ENCODE measurements at places on chromosomes 12 and 14. TPM values are rescaled to one million over a fixed set of nuclear protein-coding genes. Genes with fewer than 3 reads are reported as not detected.

The CLEC4D gene
- total RNA-seq = under 0.01 TPM

The KERA gene
- total RNA-seq = 1.2 TPM

DNA sequence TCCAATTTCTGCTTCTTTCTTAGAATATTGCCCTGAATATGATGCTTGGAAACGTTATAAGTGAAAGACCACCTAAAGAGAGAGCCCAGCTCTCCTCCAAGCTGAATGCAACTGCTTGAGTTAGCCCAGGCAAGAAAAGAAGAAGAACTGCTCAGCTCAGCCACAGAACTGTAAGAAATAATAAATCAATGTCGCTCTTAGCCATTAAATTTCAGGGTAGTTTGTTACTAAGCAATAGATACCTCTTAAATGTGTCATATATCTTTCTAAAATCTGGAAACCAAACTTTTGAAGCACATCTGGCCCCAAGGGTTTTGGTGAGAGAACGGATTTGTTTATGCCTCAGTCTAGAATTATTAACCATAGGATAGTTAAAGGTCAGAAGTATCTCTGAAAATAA, 50.4 kb downstream of the SLC6A15 start:
- DNase-seq = no peak

DNA sequence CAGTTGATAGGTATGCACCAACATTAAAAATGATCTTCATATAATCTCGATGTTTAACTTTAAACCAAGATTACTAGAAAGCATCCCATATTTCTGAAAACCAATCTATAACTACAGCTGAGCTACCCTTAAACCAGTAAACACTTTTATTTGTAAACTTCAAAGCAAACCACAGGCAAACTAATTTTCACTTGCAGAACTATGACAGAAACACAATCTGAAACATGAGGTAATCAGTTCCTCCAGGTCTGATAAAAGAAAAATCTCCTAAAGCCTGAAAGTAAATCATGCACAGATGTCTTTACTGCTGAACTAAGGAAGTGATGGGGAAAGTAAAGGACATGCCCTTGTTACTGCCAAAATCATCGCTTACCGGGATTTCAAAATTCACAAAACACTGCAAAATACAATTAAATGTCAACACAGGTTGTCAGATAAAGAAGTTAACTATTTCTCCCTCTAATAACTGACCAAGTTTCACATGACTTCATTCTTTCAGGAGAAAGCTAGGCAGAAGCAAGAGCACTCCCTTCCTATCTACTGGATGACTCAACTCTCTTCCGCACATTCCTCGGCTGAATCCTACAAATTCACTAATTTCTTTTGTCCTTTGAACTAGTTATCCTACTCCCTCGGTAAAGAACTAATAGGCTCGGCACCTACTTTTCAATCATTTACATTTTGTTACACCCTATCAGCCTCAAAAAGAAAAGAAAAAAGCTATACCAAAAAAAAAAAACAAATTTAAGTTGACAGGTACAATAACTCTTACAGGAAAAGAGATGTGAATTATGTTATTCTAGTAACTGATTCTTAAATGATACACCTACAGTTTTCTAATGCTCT, 1.4 kb downstream of the EEA1 start:
- DNase-seq = no peak

GRCh38 chr12:3920351-3921150, 47.4 kb upstream of the PARP11 start:
- no peak for DNase-seq

The UBR7 gene
- 40.8 TPM for total RNA-seq

The KCNC2 gene
- 22.4 TPM for total RNA-seq

GRCh38 chr12:120821878-120822277, 82.3 kb downstream of the SPPL3 start:
- no peak for DNase-seq

DNA sequence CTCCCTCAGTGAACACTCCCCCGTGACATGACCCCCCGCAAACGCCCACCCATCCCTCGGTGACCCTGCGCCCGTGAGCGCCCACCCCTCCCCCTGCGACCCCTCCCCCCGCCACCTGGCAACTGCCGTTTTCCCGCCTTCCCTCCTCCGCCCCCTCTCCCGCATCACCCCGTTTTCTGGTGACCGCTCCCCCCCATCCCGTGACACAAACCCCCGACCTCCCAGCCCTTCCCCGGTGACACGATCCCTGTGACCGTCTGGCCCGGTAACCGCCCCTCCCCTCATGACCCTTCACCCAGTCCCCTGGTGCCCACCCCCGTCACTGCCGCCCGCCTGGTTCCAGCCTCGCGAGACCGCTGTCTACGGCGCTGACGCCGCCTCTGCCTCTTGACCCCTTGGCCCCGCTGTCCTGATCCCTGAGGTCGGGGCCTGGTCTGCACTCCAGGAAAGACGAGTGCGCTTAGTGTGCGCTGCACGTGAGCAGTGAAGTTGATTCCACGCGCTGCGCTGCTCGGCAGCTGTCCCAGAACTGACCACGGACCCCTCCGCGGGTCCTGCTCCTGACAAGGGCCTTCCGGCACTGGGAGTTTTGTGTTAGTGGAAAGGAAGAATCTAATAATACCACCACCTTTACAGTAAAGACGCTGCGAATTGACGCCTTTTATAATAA, 59.4 kb downstream of the DDX51 start:
- DNase-seq = peak; percentile 67

The GLI1 gene
- total RNA-seq = under 0.01 TPM

DNA sequence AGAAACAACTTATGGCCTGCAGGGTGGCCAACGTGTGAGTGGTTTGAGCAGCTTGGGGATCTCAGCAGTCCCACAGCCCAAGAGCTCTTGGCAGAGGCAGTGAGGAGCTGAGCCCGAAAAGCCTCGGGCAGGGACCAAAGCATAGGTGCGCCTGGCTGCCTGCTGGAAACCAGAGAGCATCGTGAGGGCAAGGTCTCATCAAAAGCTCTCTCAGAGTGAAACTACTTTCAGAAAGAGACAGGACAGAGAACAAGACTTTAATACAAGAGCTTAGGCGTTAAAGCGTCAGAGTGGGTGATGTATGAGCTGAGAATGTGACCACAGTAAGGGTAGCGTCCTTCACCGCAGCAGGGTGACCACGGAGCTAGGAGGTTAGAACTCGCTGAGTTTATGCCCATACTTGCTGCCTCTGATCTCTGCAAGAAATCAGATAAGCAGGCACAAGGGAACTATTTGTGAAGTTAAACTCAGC, 30.8 kb downstream of the LGMN start:
- no peak for DNase-seq

The RPS29 gene
- total RNA-seq = 2,056 TPM
